ENCODE measurements at places on chromosomes 16 and 17. TPM values are rescaled to one million over a fixed set of nuclear protein-coding genes. Genes with fewer than 3 reads are reported as not detected.

The IRX5 gene
- not detected for polyA plus RNA-seq

The RNF43 gene
- 0.63 TPM for polyA plus RNA-seq

The PSKH1 gene
- 19.4 TPM for polyA plus RNA-seq

The C17orf67 gene
- 2.2 TPM for polyA plus RNA-seq

The PPP1R27 gene
- not detected for polyA plus RNA-seq

The TMEM238L gene
- not detected for polyA plus RNA-seq

The MT2A gene
- 11.3 TPM for polyA plus RNA-seq

The GPRC5B gene
- not detected for polyA plus RNA-seq

The PPM1E gene
- 0.04 TPM for polyA plus RNA-seq
